Heart right ventricle (tissue), 16 donors: ENCODE measurements at places on chromosomes 6 and 20. TPM values are rescaled to one million over a fixed set of nuclear protein-coding genes. Genes with fewer than 3 reads are reported as not detected.

GRCh38 chr6:121733234-121733633, 297.8 kb downstream of the GJA1 start:
- no peak overlapping the region for H3K4me3 ChIP-seq
- no peaks in the 10 kb centered on the region for H3K4me1 ChIP-seq
- H3K27me3 ChIP-seq: no peaks in the 10 kb centered on the region

- DNase-seq: no peak
- no peak overlapping the region for H3K27ac ChIP-seq
- no peaks in the 10 kb centered on the region for H3K4me1 ChIP-seq
- H3K36me3 ChIP-seq: no peaks in the 10 kb centered on the region
- H3K4me3 ChIP-seq: no peak overlapping the region
- peaks cover 3% of the 10 kb centered on the region for H3K27me3 ChIP-seq
Measured at GRCh38 chr6:169328112-169328801, 74.6 kb upstream of the THBS2 start.

DNA sequence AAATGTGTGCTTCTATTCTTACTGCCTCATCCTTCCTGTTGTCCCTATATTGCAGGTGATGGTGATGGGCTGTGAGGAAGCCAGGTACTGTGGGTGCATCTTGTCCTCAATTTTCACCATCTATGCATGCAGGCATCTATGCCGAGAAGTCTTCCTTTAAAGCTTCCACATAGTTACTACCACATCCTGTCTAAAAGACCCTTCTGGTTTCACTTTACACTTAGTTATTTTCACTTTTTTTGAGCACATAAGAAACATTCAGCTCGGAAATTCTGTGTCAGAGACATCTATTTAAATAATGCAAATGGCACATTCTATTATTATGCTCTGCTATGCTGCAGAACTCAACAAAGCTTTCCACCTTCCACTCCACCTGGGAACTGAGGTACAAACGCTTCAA, 28.2 kb upstream of the FABP7 start:
- H3K27me3 ChIP-seq: no peaks in the 10 kb centered on the region
- H3K4me1 ChIP-seq: no peaks in the 10 kb centered on the region
- H3K4me3 ChIP-seq: no peak overlapping the region
- DNase-seq: no peak
- no peak overlapping the region for H3K27ac ChIP-seq

DNA sequence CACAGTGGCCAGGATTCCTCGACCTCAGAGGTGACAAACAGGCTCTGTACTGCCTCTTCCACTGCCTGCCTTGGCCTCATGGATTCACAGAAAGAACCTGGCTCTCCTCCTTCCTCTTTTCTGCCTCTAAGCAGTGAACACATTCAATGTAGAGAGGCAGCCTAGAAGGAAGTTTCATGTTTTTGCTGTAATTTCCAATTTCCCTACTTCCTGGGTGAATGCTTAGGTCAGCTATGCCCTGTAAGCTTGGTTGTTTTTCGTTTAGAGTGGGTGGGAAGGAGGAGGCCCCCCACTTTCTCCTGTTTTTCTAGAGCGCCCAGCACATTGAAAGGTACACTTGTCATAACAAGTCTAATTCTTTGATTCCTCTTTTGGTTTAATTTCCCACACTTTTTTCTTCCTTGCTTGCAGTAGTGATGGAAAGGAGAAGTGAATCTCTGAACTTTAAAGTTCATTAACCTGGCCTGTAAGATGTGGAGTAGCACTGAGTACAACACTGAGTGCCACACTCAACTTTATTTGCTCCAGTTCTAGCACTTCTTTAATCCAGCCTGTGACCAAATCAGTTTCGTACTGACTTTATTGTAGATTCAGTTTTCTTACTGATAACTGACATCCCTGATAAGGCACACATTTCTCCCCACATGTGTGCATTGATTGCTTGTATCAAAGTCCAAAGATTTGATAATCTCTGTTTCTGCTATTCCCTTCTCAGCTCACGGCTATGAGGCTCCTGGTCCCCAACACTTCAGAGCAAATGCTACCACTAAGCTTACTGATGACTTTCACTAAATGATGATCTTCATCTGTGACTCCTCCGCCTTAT, 100.0 kb upstream of the MAN1A1 start:
- no peak overlapping the region for H3K4me3 ChIP-seq
- H3K27ac ChIP-seq: no peak overlapping the region
- H3K4me1 ChIP-seq: peaks cover 14% of the 10 kb centered on the region
- no peaks in the 10 kb centered on the region for H3K36me3 ChIP-seq

DNA sequence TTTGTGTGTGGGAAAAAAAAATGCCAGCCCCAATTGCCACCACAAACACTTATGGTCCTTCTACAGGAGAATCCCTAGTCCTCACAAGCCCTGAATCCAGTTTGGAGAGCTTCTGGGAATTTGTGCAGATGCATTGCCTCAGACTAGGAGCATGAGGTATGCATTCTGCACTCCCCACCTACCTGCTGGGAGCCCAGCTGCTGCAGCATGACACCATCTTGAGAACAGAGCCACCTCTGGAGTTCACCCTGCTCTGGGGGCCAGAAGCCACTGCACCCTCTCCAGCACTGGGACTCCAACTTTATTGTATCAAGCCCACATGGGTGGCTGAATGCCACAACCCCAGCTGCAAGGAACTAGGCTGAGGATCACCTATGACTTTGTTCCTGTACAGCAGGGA, 568.5 kb upstream of the ID4 start:
- DNase-seq: no peak
- H3K4me3 ChIP-seq: no peak overlapping the region
- no peaks in the 10 kb centered on the region for H3K4me1 ChIP-seq
- no peaks in the 10 kb centered on the region for H3K36me3 ChIP-seq

DNA sequence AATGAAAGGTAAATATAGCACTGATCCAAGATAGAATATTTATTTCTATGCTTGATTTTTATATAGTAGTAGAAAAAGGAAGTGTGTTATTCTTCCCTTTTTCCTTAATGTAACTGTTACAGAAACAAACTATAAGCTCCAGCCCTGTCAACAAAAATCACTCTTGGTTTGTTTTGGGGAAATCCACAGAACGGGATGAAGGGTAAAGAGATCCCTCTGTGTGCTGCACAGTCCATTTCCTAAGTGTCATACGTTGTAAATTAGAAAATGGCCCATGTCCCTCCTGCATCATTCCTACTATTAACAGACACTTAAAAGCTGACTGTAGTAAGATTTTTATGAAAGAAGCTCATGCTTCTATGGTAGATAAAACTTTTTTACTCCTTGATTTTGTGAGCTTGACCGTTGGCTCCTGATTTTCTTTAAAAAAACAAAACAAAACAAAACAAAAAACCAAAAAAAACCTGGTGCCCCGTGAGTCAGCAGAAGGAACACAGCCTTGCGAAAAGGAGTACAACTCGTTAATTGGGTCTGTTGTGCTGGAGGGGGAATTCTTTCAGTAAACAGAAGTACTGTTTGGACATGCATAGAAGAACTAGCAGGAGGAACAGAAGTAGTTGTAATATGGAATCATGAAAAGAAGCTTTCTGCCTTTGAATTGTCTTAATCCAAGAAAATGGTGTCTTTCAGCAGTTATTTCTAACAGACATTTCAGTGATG, 67.5 kb downstream of the RTN4IP1 start:
- no peaks in the 10 kb centered on the region for H3K36me3 ChIP-seq
- no peak overlapping the region for H3K4me3 ChIP-seq
- DNase-seq: no peak
- H3K4me1 ChIP-seq: peaks cover 28% of the 10 kb centered on the region
- no peaks in the 10 kb centered on the region for H3K27me3 ChIP-seq

- no peak overlapping the region for H3K4me3 ChIP-seq
- DNase-seq: no peak
- H3K4me1 ChIP-seq: no peaks in the 10 kb centered on the region
- H3K36me3 ChIP-seq: no peaks in the 10 kb centered on the region
- H3K27me3 ChIP-seq: no peaks in the 10 kb centered on the region
- H3K27ac ChIP-seq: no peak overlapping the region
Measured at GRCh38 chr20:60064554-60065196, 106.5 kb downstream of the CDH26 start.

- peak overlapping the region; percentile 36 for H3K27ac ChIP-seq
- H3K4me3 ChIP-seq: no peak overlapping the region
- peaks cover 11% of the 10 kb centered on the region for H3K4me1 ChIP-seq
Measured at GRCh38 chr20:31593221-31594001, 11.7 kb upstream of the ID1 start.

GRCh38 chr6:167748046-167748445, 78.7 kb upstream of the AFDN start:
- H3K4me1 ChIP-seq: peaks cover 14% of the 10 kb centered on the region
- H3K4me3 ChIP-seq: no peak overlapping the region
- DNase-seq: no peak
- no peaks in the 10 kb centered on the region for H3K36me3 ChIP-seq

DNA sequence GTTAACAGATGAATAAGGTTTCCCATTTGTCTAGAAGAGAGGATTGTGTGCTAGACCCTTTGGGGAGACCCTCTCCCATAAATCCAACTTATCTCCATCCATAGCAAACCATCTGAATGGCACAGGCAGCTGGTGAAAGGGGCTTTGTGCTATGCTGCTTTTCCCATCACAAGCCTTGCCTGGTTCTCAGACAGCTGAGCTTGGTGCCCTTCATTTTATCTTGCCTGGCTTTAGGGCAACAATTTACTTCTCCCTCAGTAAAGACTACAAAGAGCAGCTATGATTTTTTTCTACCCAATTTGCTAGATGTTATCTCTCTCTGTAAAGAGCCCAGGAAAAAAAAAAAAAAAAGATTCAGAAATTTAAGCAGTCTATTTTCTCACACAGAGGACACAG, 117.0 kb upstream of the COL21A1 start:
- H3K4me3 ChIP-seq: no peak overlapping the region
- no peaks in the 10 kb centered on the region for H3K36me3 ChIP-seq
- H3K27ac ChIP-seq: no peak overlapping the region

DNA sequence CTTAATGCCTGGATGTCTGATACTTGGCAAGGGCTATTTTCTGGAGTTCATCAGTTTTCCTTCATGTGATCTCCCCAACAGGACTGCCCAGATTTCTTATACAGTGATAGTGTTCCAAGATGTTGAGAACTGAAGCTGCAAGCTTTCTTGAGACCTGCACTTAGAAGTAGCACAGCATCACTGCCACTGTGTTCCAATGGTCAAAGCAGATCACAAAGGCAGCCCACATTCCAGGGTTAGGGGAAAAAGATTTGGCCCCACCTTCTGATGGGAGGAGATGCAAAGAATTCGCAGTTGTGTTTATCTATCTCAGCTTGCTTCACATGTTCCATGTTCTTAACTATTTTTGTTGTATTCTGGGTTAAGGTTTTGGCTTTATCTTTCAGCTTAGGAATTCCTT, 78.2 kb downstream of the GPX5 start:
- no peak overlapping the region for H3K27ac ChIP-seq
- no peaks in the 10 kb centered on the region for H3K36me3 ChIP-seq
- no peaks in the 10 kb centered on the region for H3K4me1 ChIP-seq
- no peak overlapping the region for H3K4me3 ChIP-seq
- no peak for DNase-seq

- H3K36me3 ChIP-seq: no peaks in the 10 kb centered on the region
- H3K27me3 ChIP-seq: no peaks in the 10 kb centered on the region
- DNase-seq: no peak
- H3K4me1 ChIP-seq: peaks cover 20% of the 10 kb centered on the region
Measured at GRCh38 chr6:82259389-82259788, 11.8 kb upstream of the IBTK start.

DNA sequence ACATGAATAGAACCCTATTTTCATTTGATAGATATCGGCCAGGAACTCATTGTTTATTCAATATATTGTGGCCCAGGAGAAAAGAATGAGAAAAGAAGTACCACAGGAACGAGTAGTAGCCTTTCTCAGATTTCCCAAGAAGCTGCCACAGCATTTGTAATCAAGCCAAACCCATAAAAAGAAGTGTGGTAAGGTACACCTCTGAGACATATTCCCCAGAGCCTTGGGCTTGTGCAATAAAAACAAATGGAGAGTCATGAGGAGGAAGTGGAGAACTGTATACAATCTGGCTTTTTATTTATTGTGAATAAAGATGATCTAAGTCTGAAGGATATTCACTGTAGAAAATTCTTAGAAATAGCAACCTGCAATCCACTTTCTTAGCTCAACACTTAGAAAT, 36.7 kb downstream of the KIF6 start:
- no peaks in the 10 kb centered on the region for H3K36me3 ChIP-seq
- no peak overlapping the region for H3K27ac ChIP-seq
- no peak for DNase-seq
- no peaks in the 10 kb centered on the region for H3K27me3 ChIP-seq
- H3K4me1 ChIP-seq: no peaks in the 10 kb centered on the region
- H3K4me3 ChIP-seq: no peak overlapping the region

- H3K4me3 ChIP-seq: peak within 1 kb of the TSS; percentile 78
- peaks cover 41% of the 10 kb centered on the region for H3K4me1 ChIP-seq
- DNase-seq: peak; percentile 88
- no peaks in the 10 kb centered on the region for H3K36me3 ChIP-seq
Measured at GRCh38 chr6:43575772-43576551, at the start of the genes POLH and XPO5. TSS of gene POLH (plus strand) at chr6:43576185. CDS start at chr6:43582320, 6,135 bp downstream. TSS of gene XPO5 (minus strand) at chr6:43576038. CDS start at chr6:43575864, 174 bp downstream.

DNA sequence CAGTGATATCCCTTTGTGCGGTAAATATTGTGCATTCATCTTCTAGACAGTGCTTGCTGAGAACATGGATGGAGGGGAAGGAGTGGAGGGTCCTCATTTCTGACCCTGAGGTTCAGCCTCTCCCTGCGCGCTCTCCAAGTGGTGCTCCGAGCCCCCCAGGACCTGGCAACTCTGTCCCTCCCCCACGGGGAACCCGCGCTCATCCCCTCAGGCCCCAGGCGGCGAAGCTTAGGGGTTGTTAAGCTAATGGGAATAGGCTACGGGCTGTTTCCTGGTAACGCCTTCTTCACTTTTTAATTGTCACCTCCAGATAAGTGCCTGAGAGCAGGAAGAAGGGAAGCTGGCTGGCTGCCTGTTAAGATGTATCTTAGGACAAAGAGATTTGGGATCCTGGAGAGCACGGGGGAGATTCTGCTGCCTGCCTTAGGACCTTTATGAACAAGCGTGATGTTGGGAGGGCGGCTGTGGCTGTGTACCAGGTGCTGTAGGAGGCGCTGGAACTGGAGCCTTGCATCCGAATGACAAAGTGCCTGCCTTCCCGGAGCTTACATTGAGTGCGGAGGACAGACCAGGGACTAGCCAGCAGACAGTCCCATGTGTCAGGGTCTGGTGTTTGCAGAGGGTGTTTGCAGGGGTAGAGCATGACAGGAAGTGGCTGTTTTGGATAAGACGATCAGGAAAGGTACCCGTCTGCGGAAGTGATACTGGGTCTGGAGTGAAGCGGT, 11.7 kb downstream of the TSHZ2 start:
- no peak overlapping the region for H3K27ac ChIP-seq
- no peaks in the 10 kb centered on the region for H3K4me1 ChIP-seq
- no peak overlapping the region for H3K4me3 ChIP-seq
- H3K36me3 ChIP-seq: no peaks in the 10 kb centered on the region
- no peak for DNase-seq

- H3K27ac ChIP-seq: no peak overlapping the region
- H3K4me1 ChIP-seq: peaks cover 28% of the 10 kb centered on the region
- DNase-seq: no peak
Measured at GRCh38 chr20:24990810-24991252, 1.7 kb downstream of the APMAP start.

PRICKLE4 gene
- total RNA-seq: 1.8 TPM

OPRM1 gene
- not detected for total RNA-seq

TREM1 gene
- total RNA-seq: 0.75 TPM

NKAPL gene
- 2.7 TPM for total RNA-seq

SSR1 gene
- 80.5 TPM for total RNA-seq

MAP7 gene
- total RNA-seq: 0.67 TPM

PDE7B gene
- total RNA-seq: 16.5 TPM

HLA-DOB gene
- total RNA-seq: 0.77 TPM

TMEM14A gene
- 5.8 TPM for total RNA-seq

GCNT2 gene
- 50.8 TPM for total RNA-seq

CDK19 gene
- total RNA-seq: 8.0 TPM

TCP11 gene
- total RNA-seq: not detected

XRN2 gene
- 30.0 TPM for total RNA-seq

TINAG gene
- 1.0 TPM for total RNA-seq

FAM50B gene
- total RNA-seq: 22.7 TPM

PPP1R14C gene
- 109 TPM for total RNA-seq

GLP1R gene
- total RNA-seq: 1.9 TPM
